Epithelial cell of proximal tubule (primary cell): ENCODE measurements at places on chromosomes 5 and 9. TPM values are rescaled to one million over a fixed set of nuclear protein-coding genes. Genes with fewer than 3 reads are reported as not detected.

Gene ZCCHC9
- total RNA-seq, result 18.9 and 20.0 TPM in 2 replicates

GRCh38 chr5:54259090-54259489 lies 51.3 kb downstream of the ARL15 start:
- no peak for DNase-seq

GRCh38 chr9:133830711-133831110 lies 92.6 kb upstream of the SARDH start:
- DNase-seq, result no peak

- DNase-seq, result no peak
Measured at GRCh38 chr5:153088538-153088937, 401.9 kb upstream of the GRIA1 start.

DNA sequence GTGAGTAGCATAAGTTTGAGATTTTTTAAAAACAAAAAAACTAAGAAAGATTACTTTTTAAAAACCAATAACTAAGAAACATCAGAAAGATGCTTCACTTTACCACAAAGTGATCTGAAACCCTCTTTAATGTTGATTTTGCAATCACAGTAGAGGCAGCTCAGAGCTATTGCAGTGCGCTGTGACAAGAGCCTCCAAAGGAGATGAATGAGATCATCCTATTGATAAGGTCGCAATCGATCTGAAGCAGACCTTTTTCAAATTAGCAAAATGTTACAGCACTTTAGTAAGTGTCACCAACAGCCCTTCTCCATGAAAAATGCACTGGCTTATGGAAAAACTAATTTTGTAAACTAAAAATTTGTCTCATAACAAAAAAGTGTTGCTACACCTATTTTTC lies 284.6 kb upstream of the EFNA5 start:
- DNase-seq, result no peak

DNA sequence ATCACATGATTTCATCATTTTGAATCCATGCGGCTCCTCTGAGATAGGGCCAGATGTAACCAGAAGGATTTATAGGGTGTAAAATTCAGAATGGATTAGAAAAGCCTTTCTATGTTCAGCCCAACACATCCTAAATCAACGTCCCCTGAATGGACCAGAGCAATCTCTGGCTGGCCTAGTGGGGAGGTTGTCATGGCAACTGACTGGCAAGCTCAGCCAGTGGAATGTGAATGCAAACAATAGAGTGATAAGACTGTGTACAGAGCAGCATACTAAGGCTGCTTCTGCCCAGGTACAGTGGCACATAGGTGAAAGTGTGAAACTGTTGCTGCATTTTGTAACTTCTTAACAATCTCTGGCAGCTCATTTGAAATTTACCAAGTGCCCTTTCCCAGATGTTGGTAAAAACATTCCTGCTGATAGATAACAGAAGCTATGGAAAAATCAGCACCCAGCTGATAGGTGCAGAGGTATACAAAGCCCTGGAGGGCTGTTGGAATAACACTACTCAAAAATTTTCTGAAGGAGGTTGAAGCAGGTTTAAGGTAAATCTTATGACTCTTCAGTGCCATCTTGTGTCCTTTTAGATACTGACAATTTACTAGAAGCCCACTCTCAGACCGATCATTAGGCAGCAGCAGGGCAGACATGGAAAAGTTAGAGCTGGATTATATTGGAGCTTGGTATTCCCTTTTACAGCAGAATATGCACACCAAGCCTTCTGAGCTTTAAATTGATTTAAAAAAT lies 267.2 kb downstream of the RAB3C start:
- peak; percentile 6 for DNase-seq

DNA sequence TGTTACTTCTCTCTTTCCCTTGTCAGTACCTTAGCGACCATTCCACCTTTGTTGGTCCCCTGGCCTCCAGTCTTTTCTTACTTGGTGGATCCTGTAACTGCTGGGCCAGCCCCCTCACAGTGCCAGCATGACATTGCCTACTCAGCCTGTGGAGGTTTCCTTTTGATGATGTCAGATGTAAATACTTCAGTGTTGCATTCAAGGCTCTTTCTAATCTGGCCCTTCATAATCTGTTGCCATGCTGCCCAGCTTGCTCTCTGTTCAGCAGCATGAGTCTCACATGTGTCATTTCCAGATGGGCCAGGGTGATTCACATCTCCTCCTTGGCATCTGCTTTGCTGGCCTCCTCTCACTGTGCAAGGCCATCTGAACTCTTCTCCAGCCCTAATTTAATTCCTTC lies 57.1 kb downstream of the MAST4 start:
- no peak for DNase-seq

- DNase-seq, result no peak
Measured at GRCh38 chr9:136326061-136326760, 1.1 kb upstream of the GPSM1 start.

GRCh38 chr5:121693864-121694263 lies 157.8 kb upstream of the FTMT start:
- DNase-seq, result no peak

DNA sequence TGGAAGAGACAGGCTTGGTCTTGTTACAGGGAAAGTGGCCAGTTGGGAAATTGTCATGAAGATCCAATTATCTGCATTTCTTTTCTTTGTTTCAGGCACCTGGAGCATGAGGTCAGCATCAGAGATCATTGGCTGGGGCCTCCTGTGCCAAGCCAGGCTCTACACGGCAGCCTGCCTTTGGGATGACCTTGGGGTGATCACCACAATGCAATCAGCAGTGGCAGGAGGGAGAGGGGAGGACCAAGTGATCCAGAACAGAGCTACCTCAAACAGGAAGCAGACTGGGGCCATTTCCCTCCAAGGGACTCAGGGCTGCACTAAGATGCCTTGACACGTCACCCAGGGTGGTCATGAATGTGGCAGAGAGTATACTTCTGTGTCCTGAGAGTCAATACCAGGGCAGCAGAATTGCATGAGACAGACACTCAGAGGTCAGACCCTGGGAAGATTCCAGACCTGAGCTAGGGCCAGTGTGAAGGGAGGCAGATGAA lies 8.9 kb downstream of the SMIM23 start:
- DNase-seq, result no peak

DNA sequence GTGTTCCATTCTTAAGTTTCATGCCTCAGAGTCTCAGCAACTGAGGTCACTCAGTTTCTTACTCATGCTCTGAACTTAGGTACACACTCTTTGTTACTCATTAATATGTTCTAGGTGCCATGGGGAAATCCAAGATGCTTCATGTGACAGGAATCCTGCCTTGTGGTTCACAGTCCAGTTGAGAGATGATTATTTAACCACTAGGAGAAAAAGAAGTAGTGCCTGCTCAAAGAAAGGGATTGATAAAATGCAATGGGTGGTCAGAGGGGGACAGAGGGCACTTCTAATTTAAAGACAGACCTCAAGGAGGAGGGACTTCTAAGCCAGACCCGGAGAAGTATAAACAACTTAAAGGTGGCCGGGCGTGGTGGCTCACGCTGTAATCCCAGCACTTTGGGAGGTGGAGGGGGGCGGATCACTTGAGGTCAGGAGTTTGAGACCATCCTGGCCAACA lies 69.0 kb downstream of the UGCG start:
- peak; percentile 100 for DNase-seq

DNA sequence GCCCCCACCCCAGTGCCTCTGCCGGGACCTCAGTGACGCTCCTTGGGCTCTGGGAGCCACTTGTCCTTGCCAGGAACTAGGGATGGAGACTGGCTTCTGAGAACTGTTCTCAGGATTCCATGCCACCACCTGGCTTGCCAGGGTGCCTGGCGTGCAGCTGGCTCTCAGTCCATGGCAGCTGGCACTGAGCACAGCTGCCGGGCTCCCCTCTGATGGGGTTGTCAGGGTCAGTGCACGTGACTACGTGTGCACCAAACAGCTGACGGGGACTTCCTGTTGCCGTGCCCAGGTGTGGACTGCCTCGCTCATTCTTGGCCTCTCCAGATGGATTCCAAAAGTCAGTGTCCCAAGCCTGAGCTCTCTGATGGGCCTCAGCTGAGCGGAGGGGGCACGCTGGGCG lies 9.4 kb downstream of the KCNT1 start:
- no peak for DNase-seq
